ENCODE measurements at places on chromosomes 6 and 20.

DNA sequence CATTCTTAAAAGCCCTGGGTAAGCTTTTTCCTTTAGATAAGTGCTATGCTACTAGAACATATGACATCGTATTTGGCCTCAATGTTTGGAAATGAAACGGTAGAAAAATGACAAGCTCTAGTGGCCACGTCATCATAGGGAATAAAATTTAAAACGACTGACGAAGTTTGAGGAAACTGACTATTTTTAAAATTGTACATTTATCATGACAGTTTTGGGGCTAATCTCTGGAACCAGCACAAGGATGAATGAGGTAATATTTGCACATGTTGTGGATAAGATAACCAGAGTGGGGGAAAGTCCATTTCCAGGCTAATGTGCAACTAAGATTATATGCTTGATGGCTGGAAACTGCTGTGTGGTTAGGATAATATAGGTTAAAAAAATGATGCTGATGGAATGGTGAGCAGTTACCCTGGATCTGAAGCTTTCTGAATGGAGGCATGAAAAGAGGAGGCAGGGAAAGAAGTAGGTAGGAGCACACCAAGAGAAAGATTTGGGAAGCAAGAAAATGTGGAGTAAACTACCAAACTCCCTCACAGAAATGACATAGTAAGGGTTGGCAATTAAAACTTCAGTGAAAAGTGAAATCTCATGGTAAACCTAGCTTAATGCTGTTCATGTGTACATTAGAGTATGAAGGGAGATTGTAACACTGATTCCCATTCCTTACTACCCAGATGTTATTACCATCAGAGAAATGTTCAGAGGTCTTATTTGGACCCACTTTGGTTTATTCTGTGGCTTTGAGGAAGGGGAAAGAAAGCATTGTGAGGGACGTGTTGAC is 42.7 kb upstream of the CEP162 start:
- DNase-seq: no peak

GRCh38 chr6:43953256-43953655 is 174.0 kb downstream of the MRPL14 start:
- DNase-seq: no peak

DNA sequence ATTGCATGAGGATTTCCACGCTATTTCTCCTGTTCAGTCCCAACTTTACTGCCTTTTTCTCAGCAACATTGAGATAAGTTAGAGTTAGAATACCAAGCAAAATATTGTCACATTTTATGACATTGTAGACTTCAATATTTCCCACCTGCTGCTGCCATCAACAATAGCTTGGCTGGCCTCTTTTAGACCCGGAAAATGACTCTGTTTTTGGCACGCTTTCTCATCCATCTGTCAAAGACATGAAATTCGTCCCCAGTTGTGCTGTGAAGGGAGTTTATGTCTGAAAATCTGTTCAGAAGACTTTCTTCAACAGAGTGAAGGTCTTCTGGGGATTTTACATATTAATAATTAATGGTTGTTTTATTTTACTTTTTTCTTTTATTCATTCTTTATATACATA is 857.3 kb downstream of the FRK start:
- no peak for DNase-seq

GRCh38 chr6:113121571-113121970 is 735.6 kb upstream of the MARCKS start:
- DNase-seq: no peak

DNA sequence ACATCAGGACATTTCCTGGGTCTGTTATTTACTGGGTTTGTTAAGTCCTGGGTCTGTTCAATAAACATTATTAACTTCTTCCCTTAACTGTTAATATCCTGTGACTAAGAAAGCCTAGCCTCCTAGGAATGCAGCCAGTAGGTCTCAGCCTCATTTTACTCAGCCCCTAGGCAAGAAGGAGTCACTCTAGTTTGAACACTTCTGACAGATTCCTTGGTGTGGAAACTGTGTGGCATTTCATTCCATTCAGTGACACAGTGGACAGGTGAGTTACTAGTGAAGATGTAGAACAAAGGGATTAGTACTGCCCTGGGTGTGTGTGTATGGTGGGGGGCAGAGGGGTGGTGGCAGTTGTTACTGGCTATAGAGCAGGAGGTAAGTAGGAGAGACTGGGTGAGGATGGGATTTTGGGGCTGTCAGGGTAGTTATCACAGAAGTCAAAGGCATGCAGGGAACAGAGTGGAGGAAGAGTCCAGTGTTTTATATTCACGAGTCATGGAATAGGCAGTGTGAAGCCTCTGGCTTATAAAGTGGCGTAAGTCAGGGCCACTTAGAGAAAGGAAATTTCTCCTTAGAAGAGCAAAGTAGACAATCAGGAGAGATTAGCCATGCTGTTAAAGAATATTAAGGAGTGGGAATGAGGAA is 28.4 kb downstream of the RNF182 start:
- no peak for DNase-seq

- DNase-seq: no peak
Observed at GRCh38 chr6:134123666-134124208, 71.3 kb upstream of the SLC2A12 start.

DNA sequence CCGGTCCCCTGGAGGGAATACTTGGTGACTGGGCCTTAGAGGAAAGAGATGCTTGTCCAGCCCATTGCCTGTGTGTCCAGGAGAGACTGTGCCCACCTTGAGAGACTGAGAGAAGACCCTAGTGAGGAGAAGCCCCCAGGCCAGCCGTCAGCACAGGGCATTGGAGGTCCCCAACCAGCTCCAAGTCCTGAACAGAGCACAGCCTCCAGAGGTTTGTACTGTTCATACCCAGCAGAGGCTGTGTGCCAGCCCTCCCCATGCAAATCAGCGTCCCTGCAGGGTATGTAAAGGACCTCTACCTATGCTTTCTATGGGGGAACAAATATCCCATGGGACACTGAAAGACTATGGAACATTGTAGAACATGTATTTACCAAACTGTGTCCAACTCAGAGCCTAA is 8.4 kb downstream of the HLA-E start:
- no peak for DNase-seq
